CD4-positive, alpha-beta T cell treated with Interleukin-1 beta for 1 hour (primary cell): ENCODE measurements at places on chromosomes 12 and 14.

DNA sequence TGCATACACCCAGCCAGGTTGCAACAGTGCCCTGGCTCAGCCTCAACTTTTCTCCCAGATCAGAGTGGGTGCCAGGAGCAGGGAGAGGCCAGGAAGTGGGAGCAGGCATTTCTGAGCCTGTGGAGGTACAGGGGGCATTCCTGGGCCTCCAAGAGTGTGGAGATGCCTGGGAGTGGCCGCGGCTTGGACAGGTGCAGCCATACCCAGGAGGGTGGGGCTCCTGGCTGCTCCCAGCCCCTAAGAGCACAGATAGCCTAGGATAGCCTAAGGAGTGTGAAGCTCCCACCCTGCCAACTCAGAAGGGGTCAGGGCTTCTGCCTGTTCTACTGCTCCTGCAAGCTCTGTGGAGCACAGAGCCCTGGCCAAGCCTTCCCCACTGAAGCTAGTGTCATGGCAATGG is 543.4 kb downstream of the RPL10L start:
- DNase-seq, result no peak

GRCh38 chr12:76422154-76422542 is 73.9 kb upstream of the BBS10 start:
- DNase-seq, result no peak

GRCh38 chr12:93592641-93593406 is 20.3 kb downstream of the SOCS2 start:
- no peak for DNase-seq

DNA sequence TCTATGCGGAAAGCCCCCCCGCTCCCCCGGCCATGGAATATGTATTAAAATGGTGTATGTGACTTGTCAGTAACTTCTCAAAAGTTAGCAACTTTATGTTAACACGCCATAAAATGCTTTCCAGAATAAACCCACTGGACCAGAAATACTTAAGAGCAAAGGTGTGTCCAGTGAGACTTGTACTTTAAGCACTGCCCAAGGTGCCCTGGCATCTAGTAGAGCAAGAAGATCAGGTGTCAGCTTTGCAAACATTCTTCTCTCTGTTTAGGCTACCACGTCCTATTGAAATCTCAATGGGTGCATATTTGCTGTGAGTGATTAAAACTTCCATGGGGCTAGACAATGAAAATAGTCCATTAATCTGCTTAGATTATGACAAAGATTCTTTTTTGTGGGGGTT is 201.2 kb downstream of the ESR2 start:
- DNase-seq, result no peak

DNA sequence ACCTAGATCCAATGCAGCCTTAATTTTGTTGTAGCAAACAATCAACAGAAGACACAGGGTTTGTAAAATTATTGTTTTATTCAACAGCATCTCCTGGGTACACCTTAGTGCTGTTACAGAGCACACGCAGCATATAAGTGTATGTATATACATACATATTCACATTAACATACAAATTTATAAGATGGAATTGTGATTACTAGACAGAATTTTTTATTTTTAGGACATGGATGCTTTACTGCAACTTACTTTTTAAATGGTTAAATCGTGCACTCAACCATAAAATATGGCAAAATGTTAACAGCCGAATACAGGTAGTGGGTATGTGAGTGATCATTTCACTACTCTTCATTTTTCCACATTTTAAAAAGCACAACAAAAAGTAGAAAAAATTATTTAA is 16.6 kb downstream of the HEATR5A start:
- DNase-seq, result no peak

- no peak for DNase-seq
Observed at GRCh38 chr12:69994724-69995173, 169.7 kb downstream of the MYRFL start.

DNA sequence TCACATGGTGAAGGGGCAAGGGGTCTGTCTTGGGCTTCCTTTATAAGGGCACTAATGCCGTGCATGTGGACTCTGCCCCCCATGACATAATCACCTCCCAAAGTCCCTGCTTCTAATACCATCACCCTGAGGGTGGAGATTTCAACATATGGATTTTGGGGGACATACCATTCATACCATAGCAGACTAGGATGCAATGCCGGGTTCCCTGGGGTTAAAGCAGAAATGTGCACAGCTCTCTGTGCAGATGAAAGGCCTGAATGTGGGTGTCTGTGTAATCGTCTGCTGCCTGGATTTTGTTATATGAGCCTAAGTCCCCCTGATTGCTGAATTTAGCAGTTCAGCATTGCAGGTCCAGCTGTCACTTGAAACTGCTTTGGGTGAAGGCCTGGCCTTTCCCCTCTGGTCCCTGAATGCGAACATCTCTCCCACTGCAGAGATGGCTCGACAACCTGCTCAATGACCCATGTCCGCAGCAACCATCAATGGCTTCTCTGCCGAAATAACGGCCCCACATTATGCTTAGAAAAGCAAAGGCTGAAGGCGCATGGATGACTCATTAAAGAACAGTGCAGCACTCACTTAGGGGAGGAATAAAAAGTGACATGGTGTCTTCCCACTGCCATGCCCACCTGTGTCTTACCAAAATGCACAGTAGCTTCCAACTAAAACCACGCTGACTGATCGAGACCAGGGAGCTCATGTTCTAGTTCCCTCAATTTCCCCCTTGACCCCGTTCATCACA is 286.3 kb downstream of the DPF3 start:
- no peak for DNase-seq

- no peak for DNase-seq
Observed at GRCh38 chr12:54593135-54593534, 4.7 kb upstream of the PPP1R1A start.

DNA sequence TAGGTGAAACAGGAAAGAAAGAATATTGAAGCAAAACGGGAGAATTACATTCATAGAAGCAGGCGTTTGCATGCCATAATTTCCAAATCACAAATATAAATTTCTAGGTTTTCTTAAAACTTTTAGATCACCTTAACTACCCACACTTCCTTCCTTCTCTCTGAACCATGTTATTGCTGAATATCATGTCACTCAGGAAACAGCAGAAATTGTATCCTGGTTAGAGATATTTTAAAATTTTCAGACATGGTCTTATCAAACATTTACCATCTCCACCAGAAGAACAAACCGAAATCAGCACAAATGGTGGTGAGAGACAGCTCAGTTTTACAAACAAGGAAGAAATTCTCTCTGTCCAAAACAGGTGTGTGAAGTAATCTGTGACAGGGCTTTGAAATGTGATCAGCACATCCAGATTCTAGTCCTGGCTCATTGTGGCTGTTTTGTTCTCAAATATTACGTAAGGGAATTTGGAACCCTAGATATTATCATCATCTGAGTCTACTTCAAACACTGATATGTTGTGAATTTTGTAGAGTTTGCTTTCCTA is 16.3 kb downstream of the TESPA1 start:
- no peak for DNase-seq

GRCh38 chr12:119681728-119682638 is 14.1 kb downstream of the PRKAB1 start:
- DNase-seq, result no peak

- no peak for DNase-seq
Observed at GRCh38 chr12:570921-571794, 92.1 kb downstream of the NINJ2 start.

GRCh38 chr14:49508124-49508523 is 78.1 kb downstream of the RPS29 start:
- no peak for DNase-seq

- no peak for DNase-seq
Observed at GRCh38 chr12:12872139-12872933, 19.0 kb upstream of the GPRC5A start.

DNA sequence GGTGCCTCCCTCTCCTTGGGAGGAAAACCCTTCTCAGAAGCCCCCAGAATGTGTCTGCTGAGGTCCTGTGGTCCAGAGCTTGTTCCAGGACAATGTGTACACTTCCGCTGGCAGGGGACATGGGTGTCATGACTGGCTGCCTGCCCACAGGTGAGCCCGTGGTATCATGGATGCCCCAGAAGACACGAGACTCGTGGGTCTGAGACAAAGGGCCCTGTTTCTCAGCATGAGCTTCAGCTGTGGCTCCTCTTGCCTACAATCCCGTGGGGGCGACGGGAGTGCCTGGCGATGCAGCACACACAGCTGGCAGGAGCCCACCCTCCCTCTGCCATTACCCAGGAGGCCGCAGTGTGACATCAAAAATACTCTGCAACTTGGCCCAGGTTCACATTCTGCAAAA is 7.0 kb downstream of the TMEM121 start:
- no peak for DNase-seq

DNA sequence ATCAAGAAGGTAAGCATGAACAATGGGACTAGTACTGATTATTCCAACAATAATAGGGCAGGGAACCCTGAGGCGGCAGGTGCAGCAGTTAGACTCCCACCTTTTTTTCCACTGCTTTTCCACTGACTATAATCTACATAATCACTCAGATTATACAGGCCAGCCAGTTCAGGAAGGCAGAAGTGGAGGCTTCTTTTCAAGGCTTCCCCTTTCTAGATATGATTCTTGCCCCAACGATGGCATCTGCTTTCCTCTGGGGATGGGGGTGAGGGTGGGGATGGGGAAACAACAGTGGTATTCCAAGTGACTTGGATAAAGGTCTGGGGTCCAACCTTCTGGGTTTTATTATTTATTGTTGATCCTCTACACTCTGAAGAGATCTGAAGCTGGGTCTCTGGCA is 331 bp downstream of the NCKAP1L start:
- no peak for DNase-seq

DNA sequence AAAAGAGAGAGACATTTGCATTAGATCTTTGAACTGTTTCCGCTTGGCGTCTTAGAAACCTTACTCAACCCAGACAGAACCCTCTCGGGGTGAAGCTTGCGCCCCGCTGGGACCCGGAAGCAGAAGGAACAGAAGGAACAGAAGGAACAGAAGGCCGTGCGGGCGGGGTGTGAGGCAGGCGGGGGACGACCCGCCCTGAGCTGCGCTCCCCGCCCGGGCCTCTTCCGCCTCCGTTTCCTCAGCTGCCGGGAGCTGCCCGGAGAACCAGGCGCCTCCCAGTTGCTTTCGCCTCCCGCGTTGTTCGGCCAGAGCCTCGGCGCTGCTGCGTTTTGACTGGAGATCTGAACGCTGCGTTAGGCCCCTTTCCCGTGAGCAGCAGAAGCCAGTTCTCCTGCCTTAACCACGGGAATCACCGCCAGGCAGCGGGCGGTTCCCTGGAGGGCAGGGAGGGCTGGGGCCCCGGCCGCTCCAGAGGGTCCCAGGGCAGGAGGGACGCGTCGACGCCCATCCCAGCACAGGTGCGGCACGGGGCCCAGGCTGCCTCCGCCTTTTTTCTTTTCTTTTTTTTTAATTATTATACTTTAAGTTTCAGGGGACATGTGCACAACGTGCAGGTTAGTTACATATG is 19.3 kb upstream of the MMP17 start:
- peak; percentile 29 for DNase-seq

GRCh38 chr14:56386024-56386423 is 193.6 kb upstream of the TMEM260 start:
- DNase-seq, result no peak

GRCh38 chr14:103456167-103456835 is 66.3 kb downstream of the CKB start:
- DNase-seq, result no peak

DNA sequence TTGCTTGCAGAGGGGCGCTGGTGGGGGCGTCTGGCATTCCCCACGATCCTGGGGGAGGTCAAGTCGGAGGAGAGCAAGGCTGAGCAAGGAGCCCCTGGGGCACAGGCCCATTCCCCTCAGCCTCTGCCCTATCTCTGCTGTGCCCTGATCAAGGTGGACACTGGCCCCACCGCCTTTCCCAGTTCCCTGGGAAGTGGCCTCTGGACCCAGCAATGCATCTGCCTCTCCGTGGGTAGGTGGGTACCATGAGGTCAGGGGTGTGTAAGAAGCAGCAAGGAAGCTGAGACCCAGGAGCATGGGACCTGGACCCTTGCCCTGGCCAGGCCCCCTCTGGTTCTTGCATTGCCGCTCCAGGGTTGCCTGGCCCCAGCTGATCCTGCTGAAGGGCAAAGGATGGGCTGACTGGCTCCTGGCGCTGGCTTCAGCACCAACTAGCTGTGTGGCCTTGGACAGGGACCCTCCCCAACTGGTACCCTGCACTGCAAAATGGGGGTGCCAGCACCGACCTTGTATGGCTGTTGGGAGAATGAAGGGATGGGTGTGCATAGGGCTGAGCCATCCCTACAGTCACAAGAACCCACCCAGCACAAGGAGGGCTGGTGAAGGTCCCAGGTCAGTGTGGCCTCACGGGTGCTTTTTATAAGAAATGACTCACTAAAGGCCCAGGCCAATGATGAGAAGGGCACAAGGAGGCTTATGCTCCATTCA is 19.6 kb downstream of the SLC25A29 start:
- no peak for DNase-seq

GRCh38 chr12:114952573-114953271 is 268.7 kb upstream of the TBX3 start:
- DNase-seq, result no peak

DNA sequence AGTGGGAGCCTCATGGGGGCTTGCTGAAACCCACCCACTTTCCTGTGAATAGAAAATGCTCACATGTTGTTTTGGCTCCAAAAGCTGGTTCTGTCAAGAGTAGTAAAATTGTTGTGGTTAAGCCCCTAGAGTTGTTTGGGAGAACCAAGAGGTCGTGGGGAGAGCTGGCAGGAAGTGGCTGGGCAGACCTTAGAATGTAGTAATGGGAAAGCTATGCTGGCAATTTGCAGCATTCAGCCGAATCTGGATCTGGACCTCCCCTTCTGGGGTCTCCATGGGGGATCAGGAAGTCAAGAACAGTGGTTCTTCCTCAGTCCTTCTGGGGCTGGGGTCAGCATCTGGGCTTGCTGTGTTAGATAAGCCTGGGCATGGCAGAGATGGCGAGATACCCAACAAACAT is 150.6 kb upstream of the TBX3 start:
- DNase-seq, result no peak

DNA sequence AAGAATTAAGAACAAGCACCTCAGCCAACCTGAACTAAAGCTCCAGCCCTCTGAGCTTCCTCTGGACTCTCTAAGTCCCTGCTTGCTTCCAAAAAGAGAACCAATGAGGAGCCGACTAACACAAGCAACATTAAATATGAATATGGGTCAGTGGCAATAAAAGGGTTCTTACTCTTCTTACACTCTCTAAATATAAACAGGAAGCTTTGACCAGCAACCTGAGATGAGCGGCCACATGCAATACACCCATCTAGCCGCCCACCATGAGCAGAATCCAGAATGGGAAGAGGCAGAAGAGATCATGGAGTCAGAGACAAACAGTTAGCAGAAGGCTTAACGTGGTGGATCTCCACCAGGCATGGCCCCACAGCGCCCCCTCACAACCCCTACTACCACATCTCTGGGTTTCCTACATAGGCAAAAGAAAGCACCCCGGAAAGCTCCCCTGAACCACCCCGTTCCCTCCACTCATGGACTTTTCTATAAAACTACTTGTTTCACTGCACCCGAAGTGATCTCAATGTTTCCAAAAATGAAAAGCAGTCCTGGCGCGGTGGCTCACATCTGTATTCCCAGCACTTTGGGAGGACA is 59.4 kb downstream of the TTC7B start:
- DNase-seq, result no peak

GRCh38 chr14:67477926-67478799 is 10.4 kb downstream of the TMEM229B start:
- DNase-seq, result no peak

GRCh38 chr12:80749456-80749855 is 32.7 kb downstream of the MYF5 start:
- no peak for DNase-seq
